ENCODE measurements at places on chromosomes 13 and 19.

DNA sequence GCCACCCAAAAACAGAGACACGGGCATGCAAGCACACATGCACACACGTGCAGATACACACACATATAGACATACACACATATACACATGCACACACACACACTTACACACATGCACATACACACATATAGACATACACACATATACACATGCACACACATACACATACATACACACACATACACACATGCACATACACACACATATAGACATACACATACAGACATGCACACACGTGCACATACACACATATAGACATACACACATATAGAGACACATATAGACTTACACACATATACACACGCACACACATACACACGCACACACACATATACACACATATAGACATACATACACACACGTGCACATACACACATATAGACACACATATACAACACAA is 92.1 kb downstream of the GADD45B start:
- no peak for DNase-seq

GRCh38 chr19:13034636-13035035 is 39.4 kb downstream of the NFIX start:
- no peak for DNase-seq

- DNase-seq, result no peak
Measured at GRCh38 chr13:49528161-49528560, 32.4 kb downstream of the PHF11 start.

DNA sequence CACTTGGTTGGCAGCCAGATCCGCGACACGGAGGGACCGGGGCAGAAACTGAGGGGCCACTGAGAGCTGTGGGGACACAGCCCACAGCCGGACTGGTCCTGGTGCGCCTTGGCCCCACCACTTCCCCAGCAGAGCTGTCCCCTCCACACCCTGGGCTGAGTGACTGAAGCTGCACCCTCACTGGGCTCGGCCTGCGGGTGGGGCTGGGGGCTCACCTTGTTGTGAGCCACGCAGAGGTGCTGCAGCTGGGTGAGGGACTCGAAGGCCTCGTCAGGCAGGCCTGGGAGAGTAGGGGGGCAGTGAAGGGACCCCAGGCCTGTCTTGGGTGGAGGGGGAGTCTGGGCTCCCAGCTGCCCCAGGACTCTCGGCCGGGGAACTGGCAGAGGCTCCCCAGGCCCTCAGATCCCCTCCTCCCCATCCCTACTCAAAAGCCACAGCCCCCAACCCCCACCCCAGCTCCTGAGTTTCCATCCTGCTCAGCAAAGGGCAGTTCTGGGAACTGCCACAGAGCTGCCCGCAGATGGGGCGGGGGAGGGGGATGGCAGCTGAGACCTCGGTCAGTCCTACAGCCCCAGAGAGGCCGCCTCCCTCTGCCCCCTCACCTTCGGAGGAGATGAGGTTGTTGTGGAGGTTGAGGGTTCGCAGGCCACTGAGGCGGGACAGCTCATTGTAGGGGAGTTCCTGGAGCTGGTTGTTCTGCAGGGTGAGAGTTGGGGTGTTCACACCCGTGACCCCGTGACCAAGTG is 2.3 kb downstream of the PODNL1 start:
- no peak for DNase-seq

DNA sequence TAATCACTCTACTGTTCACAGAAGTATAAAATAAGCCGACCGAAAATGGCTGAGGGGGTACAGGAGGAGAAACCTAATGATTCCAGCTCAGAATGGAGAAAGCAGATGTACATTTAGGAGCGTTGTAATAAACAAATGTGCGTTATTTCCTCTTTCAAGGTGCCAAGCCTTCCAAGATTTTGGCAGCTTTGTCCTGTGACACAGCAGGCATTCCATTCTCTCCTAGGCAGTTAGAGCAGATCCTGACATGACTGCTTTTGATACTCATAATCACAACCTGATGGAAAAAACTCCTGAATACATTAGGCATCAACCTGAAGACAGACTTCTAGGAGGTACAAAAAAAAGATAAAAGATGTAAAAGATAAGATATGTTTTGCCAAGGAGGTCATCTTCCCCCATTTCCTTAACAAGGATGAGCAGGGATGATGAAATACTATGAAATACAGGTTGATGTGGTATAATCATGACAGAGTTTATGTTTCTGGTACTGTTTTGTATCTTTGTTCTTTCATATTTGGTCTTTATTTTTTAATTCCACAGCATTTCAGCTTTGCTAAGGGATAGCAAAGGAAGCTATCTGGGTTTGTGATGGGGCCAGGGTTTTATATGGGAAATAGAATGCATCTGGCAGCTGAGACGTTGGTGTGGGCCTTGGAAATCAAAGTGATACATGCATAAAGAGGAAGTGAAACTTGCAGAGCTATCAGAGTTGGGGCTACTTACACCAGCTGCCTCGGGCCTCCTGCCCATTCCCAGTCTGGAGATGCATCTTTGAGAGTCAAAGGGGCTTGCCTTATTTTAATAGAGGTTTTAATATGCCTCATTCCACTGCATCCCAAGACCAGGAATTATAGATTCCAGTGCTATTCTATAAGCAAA is 222.5 kb downstream of the OXGR1 start:
- no peak for DNase-seq

DNA sequence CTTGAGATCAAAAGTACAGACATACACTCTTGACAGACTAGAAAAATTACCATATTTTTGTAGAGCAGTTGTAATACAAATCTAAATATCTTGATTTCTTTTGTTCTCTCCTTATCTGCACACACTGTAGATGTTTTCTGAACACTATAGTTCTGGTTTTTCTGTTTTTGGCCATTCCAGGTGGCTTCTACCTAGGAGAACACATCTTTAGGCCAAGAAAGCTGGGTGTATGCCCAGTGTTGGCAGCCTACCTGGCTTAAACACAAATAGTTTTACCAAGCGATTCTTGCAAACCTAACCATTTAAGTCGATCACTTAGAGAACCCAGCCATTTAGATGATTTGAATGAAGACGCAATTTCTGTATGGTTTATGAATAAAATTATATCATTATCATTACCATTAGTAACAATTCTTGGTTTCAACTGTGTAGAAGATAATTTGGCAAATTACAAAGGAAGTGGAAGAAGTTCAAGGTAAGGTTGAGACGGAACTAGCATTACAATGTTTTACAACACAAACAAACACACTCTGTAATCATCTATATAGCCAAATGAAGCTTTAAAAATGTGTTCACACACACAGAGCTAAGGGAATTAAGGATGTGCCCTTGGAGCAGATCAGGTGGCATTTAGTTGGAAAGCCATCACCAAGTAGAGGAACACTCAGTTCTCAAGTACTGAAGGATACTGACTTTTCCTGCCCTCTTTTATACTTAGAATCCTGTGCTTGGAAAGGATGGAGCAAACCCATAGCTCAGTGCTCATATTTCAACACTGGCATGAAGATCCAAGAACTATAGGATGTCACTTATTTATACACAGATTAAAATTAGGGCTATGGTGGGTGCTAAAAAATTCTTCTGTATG is 36.2 kb downstream of the ERCC5 start:
- no peak for DNase-seq

DNA sequence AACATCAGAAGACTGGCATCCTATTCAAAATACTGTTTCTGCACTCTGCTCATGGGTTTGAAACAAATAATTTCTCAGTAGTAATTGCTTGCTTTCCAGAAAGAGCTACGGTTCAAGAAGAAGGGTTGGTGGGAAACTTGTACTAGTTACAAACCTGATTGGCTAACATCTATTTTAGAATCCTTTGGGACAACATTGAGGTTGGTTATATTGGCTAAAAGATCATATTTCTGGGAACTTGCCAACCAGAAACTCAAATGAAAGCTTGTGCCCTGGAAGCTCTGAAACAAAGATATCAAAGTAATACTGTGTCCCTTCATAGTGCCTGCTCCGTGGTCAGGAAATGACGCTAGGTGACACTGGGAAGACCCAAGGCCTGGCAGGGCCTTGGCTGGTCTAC is 141.7 kb downstream of the LACC1 start:
- no peak for DNase-seq

DNA sequence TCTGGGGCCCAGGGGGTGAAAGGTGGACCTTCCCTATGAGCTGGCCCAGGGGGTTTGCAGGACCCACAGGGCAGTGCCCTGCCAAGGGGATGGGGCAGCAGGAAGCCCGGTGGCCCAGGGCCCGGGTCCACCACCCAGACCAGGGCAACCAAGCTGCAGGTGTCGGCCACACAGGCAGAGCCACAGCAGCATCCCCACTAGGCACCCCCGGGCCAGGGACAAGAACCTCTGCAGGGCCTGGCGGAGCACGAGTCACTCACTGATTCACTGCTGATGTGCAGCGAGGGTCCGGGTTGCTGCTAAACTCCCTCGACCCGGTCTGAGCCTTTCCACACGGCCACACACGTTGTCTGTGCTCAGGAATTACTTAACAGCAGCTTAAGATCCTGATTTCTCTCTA is 8.8 kb downstream of the FZR1 start:
- no peak for DNase-seq

GRCh38 chr19:50551034-50551714 is 17.1 kb downstream of the LRRC4B start:
- no peak for DNase-seq

GRCh38 chr19:48837051-48837524 is 797 bp upstream of the HSD17B14 start:
- DNase-seq, result peak; percentile 67

DNA sequence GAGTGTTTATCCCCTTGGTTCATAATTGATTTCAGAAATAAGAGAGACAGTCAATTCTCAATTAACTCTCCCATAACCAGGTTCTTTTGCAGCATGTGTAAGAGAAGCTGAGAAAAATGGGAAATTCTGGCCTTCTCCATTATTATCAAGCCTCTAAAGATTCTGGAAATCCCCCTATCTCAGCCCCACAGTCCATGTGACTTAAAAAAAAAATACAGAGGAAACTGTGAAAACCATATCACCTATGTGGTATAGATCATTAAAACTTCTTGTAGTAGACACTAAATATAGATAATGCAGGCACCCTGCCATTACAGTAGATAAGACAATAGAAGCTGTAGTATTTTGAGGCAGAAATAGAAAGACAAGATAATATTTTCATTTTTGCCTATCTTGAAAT is 34.3 kb upstream of the SOHLH2 start:
- DNase-seq, result no peak

DNA sequence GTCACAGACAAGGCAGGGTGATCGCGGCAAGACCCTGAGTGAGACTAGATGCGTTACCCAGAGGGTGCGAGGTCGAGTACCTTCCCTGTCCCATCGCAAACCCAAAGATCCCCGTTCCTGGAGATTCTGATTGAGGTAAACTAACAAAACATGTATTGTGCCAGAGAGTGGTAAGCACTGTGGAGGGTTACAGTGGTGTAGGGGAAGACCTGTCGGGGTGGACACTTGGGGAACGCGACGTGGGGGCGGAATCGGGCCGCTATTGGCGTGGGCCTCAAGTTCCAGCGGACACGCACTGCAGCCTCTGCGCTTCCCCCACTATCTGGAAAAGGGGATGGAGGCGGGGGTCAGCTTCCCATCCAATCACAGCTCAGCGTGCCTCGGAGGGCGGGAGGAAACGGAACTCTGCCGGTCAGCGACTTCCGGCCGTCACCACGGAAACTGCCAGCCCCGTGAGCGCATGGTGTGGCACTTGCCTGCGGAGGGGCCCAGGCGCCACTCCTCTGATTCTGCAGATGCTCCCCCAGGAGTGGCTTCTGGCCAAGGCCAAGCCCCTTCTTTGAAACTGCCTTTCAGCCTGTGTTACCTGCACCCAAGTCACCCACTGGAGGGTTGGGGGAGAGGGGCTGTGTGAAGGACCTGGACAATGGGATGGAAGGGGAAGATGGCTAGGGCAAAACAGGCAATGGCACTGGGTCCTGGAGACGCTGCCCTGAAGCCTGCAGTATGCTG is 1.0 kb upstream of the UBE2M start:
- DNase-seq, result no peak

- DNase-seq, result no peak
Measured at GRCh38 chr13:77583581-77583980, 48.1 kb downstream of the SCEL start.

DNA sequence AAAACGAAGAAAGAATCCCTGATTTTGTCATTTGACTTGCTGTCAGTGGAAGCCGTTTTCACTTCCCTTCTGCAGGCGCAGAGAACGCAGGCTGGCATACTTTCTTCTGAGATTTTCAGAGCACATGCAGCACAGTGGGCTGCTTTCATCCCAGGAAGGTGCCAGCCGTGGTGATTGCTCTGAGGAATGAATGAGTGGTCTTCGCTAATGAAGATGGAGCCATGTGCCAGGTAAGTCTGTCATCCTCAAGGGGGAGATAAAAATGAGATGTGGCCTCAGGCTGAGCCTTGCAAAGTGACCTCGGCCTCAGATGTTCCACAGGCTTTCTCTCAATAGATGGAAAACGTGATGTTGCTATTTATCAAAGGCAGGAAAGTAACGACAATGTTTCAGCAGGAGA is 94.6 kb upstream of the FARP1 start:
- DNase-seq, result no peak

DNA sequence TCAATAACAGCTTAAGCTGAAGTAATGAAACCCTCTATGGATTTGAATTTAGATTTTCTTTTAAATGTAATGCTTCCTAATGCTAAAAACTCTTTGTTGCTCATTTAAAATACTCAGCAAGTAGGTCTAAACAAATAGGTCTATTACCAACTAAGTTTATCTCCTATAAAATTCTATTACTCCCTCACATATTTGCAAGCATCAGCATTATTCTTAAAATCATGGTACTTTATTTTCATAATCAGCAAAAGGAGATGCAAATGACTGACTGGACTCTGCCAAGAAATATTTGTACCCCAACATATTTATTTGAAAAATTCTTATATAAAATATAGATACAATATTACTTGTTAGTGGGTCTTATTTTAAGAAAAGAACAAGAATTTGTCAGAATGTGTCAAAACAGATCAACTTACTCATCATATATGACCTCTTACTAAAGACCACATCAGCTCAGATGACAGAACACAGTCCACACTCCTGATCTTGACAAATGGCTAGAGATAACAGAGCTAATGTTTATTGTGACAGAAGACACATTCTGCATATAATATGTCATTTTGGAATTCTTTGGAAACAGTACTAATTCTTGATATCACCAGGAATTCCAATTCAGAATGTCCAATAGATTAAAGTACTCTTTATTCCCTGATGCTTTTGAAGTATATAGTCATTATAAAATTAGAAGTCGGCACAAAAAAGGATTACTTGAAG is 704.6 kb upstream of the PCDH9 start:
- no peak for DNase-seq

DNA sequence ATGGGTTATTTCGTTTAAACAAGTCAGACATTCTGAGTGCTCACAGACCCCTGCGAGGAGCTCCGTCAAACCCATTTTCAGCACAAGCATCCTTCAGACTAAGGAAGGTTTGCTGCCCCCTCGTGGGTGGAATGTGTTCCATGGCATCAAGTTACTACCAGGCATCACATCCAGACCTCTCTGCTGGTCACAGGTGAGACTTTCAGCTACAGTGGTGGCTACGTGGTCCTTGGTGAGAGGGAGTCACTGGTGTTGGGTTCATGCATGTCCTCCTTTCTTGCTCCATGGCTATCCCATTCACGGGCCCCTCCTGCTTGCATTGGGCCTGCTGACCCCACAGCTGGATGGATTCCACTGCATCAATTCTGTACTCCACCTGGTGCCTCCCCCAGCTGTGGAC is 9.1 kb upstream of the LILRB5 start:
- DNase-seq, result peak; percentile 27

- no peak for DNase-seq
Measured at GRCh38 chr19:43719918-43720317, 4.0 kb downstream of the IRGC start.
